ENCODE measurements at places on chromosomes 7 and 10. TPM values are rescaled to one million over a fixed set of nuclear protein-coding genes. Genes with fewer than 3 reads are reported as not detected.

CYP3A4 gene
- not detected for polyA plus RNA-seq

DNA sequence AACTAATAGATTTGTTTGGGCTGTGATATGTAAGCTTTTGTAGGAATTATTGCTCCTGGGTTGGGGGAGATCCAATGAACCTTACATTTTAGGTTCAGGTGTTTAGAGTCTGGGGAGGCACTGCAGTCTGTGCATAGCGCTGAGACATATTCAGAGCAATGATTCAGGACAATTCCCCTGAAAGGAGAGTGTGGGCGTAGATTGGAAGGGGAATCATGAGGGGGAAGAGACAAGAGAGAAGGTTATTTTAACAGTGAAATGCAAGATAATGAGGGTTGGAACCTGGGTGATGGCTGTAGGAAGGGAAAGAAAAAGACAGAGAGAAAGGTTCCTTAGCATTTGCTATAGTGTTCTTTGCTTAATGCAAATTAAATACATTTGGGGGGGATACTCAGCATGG lies 1013.4 kb downstream of the REEP3 start:
- DNase-seq = no peak

FAM180A gene
- 0.59 TPM for polyA plus RNA-seq

- DNase-seq = peak; percentile 64
Measured at GRCh38 chr10:34655286-34656170, 159.6 kb downstream of the PARD3 start.

GRCh38 chr7:75866114-75866488 lies 12.7 kb upstream of the RHBDD2 start:
- DNase-seq = no peak

GRCh38 chr7:71637578-71637977 lies 505.6 kb downstream of the GALNT17 start:
- peak; percentile 51 for DNase-seq

GRCh38 chr7:2037808-2038522 lies 194.8 kb downstream of the MAD1L1 start:
- DNase-seq = no peak

DNA sequence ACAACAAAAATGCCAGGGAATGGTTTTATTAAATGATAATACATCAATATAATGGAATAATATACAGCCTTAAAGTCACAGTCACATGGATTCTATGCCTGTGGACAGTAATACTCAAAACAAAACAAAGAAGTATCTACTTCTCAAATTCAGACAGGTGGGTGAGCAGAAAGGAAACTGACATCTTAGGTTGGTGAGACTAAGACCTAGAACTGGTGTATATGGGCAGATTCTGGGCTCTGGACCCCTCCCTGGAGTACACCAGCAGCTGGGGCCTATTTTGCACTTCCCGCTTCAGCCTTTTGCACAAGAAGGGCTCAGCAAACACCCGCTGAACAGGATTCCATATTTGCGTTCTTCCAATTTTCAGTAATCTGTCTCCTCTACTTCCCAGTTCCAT lies 5.4 kb upstream of the FIS1 start:
- no peak for DNase-seq

- no peak for DNase-seq
Measured at GRCh38 chr10:92695679-92696605, 6.2 kb downstream of the HHEX start.

GRCh38 chr10:104139221-104139620 lies 17.2 kb downstream of the SFR1 start:
- no peak for DNase-seq

- peak; percentile 77 for DNase-seq
Measured at GRCh38 chr10:98134431-98135221, at the start of gene R3HCC1L. TSS of gene R3HCC1L (plus strand) at chr10:98134657. CDS start at chr10:98208115, 73,458 bp downstream.

GRCh38 chr7:39810710-39811109 lies 139.3 kb upstream of the CDK13 start:
- peak; percentile 63 for DNase-seq

GRCh38 chr10:5476918-5477525 lies 22.3 kb downstream of the CALML5 start:
- DNase-seq = no peak

- no peak for DNase-seq
Measured at GRCh38 chr10:127006453-127006852, 101.2 kb downstream of the DOCK1 start.

DNA sequence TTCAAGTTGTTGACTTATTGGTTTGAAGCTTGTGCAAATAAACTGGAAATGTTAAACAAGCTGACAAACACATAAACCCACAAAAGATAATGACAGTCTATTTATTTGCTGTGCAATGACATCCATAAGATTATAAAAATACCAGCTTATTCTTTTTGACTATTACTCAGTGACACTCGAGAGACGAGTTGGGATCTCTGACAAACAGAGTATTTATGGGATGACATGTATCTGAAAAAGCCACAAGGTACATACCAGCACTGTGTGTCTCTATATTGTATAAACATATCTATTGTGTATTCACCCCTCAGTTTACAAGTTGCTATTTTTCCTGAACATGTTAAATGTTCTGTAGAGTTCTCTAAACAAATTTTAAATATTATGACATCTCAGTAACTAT lies 88.9 kb downstream of the CHRM2 start:
- DNase-seq = no peak

CTTNBP2 gene
- not detected for polyA plus RNA-seq

- DNase-seq = no peak
Measured at GRCh38 chr10:128022261-128023196, 103.7 kb downstream of the MKI67 start.

DNA sequence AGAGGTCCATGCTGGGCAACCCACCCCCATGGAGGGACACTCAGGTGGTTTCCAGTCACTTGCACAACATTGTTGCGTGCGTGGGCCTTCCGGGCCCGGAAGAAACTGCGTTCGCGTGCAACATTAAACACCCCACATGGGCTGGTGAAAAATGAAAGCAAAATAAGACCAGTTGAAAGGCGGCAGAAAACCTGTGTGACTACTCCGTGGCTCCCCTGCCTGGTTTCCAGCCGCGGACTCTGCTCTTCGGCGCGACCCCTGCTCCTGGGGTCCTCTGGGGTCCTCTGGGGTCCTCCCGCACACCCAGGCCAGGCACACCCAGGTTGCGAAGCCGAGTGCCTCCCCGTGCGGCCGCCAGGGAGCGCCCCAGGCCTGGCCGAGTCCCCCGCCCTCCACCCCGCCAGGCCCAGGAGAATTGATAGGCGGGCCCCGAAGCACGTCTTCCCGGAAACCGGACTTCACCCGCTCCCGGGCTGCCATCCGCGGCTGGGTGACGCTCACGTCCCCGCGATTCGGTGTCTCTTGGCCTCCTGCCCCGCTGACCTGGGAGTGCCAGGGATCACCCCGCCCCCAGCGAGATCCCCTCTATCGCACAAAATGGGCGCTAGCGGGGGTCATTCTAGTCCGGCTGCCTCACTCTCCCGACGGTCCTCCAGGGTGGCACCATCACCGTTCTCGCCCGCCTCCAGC lies 1.9 kb upstream of the SH2D4B start:
- DNase-seq = no peak
